ENCODE measurements at places on chromosomes 6 and 20.
A peak's percentile ranks its signal among the peaks of the same experiment; 100 is the strongest.

DNA sequence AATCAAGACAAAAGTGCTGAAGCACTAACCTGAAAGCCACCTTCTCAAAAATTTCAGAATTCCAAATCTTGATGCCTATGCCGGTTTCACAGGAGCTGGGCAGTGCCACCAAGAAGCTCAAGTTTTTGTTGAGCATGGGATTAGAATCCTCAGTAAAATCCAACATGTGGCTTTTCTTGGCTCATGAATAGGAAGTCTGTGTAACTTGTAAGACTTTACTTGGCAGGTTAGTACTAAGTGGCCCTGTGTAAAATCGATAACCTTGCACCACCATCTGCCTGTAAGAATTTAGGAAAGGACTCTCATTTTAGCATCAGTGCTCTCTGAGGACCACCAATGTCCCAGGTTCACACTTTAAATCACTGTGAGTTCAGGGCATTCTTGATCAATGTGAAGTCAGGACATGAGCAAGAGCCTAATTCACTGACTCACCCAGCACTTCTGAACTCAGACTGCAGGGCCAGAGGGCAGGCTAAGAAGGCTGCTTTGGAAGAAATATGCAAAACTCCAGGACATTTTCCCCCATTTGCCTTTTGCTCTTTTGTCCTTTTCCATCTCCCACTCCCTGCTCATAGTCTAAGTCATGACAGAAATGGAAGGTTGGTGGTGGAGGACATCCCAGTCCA lies 113.2 kb downstream of the EDN1 start:
- DNase-seq, result no peak

- DNase-seq, result no peak
These were observed 1.0 kb downstream of the TOMM34 start for GRCh38 chr20:44959082-44959637.

DNA sequence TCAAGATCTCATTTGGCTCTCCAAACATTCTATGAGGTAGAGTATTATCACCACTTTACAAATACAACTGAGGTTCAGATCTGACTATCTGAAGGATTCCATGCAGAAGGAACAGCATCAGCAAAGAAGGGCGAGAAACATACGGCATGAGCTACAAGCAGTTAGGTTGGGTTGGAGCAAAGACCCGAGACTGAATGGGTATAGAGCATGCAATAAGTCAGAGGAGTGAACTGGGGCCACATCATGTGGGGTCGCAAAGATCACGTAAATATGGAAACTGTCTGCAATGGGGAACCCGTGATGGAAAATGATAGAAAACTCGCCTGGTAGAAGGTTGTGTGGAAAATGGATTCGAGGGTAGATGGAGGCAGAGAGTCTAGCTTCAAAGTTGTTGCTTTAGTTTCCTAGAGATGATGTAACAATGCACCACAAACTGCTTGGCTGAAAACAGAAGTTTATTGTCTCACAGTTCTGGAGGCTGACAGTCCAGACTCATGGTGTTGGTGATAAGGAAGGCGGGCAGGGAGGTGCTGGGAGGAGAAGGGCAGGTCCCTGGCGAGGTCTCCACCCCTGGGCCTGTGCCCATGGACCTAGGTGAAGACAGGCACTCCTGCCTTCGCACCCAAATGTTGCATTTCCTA lies 44.3 kb upstream of the BCLAF1 start:
- DNase-seq, result no peak

- no peak for DNase-seq
These were observed 399.8 kb upstream of the MAN1A1 start for GRCh38 chr6:119749335-119749734.

DNA sequence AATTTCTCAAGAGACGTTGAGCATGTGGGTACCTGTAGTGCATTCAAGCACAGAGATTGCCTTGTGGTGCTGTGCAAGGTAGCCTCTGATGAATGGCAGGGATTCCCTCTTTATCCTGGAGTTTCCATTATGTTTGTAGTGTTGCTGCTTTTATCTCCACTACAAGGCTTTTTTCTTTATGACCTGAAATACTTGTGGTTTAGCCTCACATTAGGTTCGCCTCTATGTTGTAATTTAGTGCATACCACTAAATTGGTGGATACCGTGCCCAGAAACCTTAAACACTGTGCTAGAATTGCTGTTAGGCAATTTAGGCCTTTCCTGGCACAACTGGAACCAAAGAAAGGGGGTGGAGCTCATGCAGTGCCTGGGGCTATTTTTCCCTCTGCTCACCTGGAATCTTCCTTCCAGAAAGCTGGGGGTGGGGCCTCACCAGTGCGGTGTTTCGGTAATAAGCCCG lies 76.8 kb downstream of the NCOA7 start:
- DNase-seq, result no peak

GRCh38 chr20:64106981-64107735 lies at the start of gene NPBWR2:
Gene NPBWR2 (minus strand): TSS chr20:64107565. CDS start chr20:64106831, 734 bp downstream.
- no peak for DNase-seq

GRCh38 chr6:142331601-142332000 lies 29.8 kb downstream of the ADGRG6 start:
- no peak for DNase-seq

DNA sequence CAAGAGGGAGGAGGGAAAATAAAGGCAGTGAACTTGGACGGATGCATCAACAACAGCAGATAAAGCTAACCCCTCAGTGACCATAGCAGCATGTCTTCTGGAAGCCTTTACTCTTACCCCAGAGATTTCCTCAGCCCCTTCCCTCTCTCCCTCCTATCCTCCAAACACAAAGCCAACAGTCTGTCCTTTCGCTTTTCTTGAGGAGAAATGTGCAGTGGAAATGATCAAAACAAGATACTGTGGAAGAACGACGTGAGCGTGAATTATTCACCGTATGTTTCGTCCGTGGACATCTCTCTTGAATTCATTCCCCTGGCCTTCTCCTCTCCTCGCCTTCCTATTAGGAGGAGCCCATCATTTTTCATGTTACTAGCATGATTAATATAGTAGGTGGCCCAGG lies 8.5 kb downstream of the NRN1 start:
- DNase-seq, result no peak

GRCh38 chr6:32982702-32983492 lies 14.5 kb downstream of the BRD2 start:
- DNase-seq, result no peak

- DNase-seq, result peak; percentile 39
These were observed 61.8 kb downstream of the NFATC2 start for GRCh38 chr20:51480507-51481270.

DNA sequence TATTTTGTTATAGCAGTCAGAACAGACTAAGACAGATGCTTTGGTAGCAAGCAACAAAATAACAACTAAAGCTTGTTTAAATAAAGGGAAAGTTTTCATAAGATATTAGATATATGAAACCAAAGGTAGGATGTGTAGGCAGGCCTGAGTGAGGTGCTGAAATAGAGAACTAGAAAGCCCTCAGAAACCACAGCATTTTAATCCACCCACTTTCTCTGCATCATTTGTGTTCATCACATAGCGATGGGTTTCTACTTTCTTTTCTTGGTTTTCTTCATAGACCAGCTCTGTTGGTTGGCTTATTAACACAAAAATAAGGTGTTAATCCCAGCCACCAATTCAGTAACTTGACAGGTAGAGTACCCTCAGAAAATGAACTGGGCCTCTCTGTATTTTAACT lies 58.6 kb downstream of the RPS12 start:
- DNase-seq, result no peak

- no peak for DNase-seq
These were observed 89.9 kb upstream of the PTCHD4 start for GRCh38 chr6:48200869-48201390.

- DNase-seq, result no peak
These were observed 61.6 kb downstream of the KCNB1 start for GRCh38 chr20:49420811-49421295.

- DNase-seq, result no peak
These were observed 10.2 kb upstream of the TNFRSF21 start for GRCh38 chr6:47319867-47320266.

DNA sequence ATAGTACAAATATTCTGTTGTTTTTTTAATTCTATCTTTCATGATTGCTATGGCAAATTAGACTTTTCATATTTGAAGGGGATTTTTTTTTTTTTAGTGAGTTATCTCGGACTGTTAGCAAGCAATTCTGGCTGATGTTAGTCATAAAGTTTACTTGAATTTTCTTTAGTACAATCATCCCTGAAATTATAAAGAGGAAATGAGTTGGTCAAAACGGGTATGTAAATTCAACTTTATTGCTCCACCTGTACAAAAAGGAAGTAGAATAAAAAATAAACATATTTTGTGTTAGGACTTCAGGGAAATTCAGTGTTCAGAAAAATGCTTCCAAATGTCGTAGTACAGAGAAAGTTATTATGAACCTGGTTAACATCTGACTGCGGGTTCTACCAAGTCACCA lies 40.3 kb downstream of the PPP1R14C start:
- no peak for DNase-seq

GRCh38 chr6:1424306-1424927 lies 35.0 kb downstream of the FOXF2 start:
- DNase-seq, result no peak

GRCh38 chr6:11368760-11369159 lies 136.3 kb upstream of the NEDD9 start:
- no peak for DNase-seq

- no peak for DNase-seq
These were observed 10.1 kb downstream of the PXMP4 start for GRCh38 chr20:33709905-33710541.

GRCh38 chr20:37941332-37941731 lies 38.4 kb downstream of the VSTM2L start:
- no peak for DNase-seq

GRCh38 chr6:121523628-121524027 lies 88.2 kb downstream of the GJA1 start:
- DNase-seq, result no peak

DNA sequence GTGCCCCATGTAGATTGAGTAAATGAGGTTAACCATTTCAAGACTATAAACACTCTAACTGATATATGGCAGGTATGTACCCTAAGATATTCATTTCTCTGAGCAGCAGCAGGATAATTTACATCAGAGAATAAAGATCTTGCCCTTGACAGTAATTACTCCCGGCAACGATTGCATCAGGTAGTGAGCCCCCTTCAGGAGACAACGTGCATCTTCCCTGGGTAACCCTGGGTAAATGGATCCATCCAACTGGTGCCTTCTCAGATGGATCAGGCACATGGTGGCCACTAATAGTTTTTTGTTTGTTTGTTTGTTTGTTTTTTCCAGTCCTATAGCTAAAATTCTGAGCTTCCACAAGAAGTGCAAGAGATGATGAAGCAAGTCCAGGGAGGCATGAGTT lies 469.4 kb upstream of the SLC35B3 start:
- DNase-seq, result no peak

- DNase-seq, result no peak
These were observed 3.5 kb downstream of the ARMC2 start for GRCh38 chr6:108851756-108852155.

GRCh38 chr6:118565311-118565960 lies 17.3 kb downstream of the PLN start:
- no peak for DNase-seq

DNA sequence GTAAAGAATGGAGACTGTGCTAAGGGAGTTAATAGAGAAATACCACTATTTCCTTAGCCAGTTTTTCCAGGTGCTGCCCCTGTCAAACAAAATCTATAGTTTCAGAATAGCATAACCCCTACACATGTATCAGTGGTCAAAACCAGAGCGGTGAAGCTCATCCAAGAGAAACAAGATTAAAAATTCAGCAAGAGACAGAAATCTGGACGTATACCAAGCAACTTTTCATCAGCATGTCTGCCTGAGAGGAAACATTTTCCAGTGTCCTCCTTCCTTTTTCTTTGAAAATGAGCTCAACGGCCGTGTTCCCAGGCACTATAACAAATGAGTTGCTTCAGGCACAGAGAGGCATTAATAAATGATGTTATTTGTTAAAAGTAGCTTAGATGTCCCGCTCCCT lies 416.5 kb downstream of the BCKDHB start:
- DNase-seq, result no peak

- no peak for DNase-seq
These were observed 242.4 kb downstream of the BMP7 start for GRCh38 chr20:57023997-57024396.

DNA sequence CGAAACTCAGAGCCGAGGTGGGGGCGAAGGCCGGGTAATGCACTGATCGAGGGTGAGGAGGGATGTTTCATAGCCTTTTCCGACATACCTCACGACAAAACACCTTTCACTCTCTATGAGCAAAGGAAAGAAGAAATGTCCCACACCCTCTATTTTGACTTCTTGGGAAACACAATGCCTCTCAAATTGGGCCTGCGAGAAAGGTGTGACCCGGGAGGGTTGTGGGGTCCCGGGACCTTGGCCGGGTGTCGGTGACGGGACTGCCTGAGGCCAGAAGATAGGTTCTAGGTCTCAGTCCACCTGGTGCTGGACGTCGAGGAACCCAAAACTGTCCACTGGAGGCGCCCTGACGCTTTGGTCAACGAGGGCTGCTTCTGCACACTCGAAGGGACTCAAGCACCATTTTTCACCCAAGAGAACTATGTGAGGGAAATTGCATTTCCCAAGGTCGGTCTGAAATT lies 41.1 kb upstream of the OSTM1 start:
- DNase-seq, result no peak

DNA sequence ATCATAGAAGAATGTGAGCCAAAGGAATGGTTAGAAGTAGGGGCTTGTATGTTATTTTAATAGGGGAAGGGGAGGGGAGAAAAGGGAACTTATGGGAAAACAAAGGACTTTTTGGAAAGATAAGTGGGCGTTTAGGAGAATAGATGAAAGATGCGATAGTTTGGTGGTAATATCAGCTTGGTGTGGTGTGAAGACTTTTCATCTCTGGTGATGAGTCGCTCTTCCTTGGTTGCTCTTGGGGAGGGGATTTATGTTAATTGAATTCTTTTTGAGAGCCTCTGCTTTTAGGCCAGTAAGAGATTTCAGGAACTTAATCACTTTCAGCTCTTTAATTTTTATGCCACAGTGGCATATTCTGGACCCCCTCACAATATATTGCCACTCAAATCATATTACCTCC lies 10.8 kb downstream of the HECA start:
- DNase-seq, result no peak

- DNase-seq, result no peak
These were observed 269.5 kb upstream of the CITED2 start for GRCh38 chr6:139643986-139644385.

DNA sequence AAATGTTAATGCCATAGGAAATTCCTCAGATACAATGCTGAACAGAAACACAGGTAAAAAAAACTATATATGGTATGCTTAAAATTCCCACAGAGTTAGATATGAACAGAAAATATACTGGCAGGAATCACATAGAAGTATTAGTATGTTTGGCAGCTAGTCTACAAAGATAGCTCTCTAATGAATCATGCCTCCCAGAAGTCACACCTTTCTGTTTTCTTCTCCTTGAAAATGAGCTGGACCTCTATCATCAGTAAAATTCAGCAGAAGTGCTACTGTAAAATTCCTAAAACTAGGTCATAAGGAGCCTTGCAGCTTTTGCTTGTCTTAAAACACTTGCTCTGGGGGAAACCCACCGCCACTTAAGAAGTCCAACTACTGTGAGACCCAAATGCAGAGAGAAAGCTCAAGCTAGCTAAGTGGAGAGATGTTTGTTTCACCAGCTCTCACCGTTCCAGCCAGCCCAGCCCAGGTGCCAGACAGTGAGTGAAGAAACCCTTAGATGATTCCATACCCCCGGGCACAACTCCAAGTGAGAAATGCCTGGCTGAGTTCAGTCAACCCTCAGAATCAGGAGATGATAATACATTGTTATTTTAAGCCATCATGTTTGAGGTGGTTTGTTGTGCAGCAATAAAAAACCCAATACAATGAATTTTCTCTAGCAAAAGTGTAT lies 43.0 kb downstream of the TSPYL4 start:
- no peak for DNase-seq

GRCh38 chr6:33779290-33779689 lies 9.6 kb downstream of the LEMD2 start:
- no peak for DNase-seq

- DNase-seq, result no peak
These were observed 38.3 kb downstream of the SLC22A23 start for GRCh38 chr6:3418496-3419060.

All from stimulated activated CD8-positive, alpha-beta memory T cell treated with anti-CD3 and anti-CD28 coated beads, Interleukin-4, amount 100 ng/mL, for 24 hours (primary cell).